ENCODE measurements at places on chromosomes 5 and 9. TPM values are rescaled to one million over a fixed set of nuclear protein-coding genes. Genes with fewer than 3 reads are reported as not detected.

- no peaks in the 10 kb centered on the region for H3K36me3 ChIP-seq
- H3K4me3 ChIP-seq, result no peak overlapping the region
- no peaks in the 10 kb centered on the region for H3K4me1 ChIP-seq
- no peak overlapping the region for H3K27ac ChIP-seq
- no peak for DNase-seq
- no peaks in the 10 kb centered on the region for H3K27me3 ChIP-seq
Measured at GRCh38 chr5:138831703-138832102, 43.4 kb downstream of the LRRTM2 start.

DNA sequence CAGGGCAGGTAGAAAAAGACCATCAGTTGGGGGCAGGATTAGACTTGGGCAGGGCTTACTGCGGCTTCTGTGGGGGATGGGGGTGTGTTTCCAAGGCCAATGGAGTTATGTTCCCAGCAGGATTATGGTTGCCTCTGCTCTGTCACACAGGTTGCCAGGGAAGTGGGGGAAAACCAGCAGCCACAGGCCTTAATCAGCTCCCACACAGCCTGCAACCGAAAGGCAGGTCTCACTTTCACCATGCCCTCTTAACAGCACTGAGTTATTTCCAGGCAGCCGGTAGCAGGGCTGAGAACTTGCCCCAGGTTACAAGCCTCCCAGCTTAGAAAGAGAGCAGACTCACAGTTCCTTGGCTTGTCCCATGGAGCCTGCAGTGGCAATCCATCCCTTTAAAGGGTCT lies 205.5 kb downstream of the FGF10 start:
- H3K27ac ChIP-seq, result no peak overlapping the region
- no peaks in the 10 kb centered on the region for H3K27me3 ChIP-seq
- H3K36me3 ChIP-seq, result no peaks in the 10 kb centered on the region
- H3K4me3 ChIP-seq, result no peak overlapping the region
- no peaks in the 10 kb centered on the region for H3K4me1 ChIP-seq

The ZCCHC9 gene
- total RNA-seq, result 28.9 TPM

DNA sequence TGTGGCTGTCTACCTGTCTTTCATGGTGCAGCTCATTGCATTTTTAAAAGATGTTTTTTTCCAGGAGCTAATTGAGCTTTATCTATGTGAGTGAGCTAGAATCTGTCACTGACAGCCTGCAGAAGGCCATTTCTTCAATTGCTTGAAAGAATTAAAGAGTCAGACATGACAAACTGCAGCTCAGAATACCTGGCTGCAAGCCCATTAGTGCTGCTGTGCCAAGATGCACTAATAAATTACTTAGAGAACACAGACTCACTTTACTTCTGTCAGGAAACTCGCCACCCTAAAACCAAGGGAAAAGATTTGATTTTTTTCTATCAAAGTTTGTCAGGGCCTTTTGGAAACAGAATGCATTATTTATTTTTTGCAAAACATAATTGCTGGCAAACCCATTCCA lies 368.3 kb downstream of the CAAP1 start:
- no peak overlapping the region for H3K4me3 ChIP-seq
- H3K4me1 ChIP-seq, result no peaks in the 10 kb centered on the region
- no peak for DNase-seq
- H3K27me3 ChIP-seq, result no peaks in the 10 kb centered on the region
- H3K36me3 ChIP-seq, result no peaks in the 10 kb centered on the region
- H3K27ac ChIP-seq, result no peak overlapping the region

GRCh38 chr9:134178768-134179551 lies 14.6 kb upstream of the RNU6ATAC start:
- H3K4me3 ChIP-seq, result no peak overlapping the region
- no peaks in the 10 kb centered on the region for H3K27me3 ChIP-seq
- no peaks in the 10 kb centered on the region for H3K36me3 ChIP-seq
- no peak overlapping the region for H3K27ac ChIP-seq

All from H1 (cell line).